ENCODE measurements at places on chromosomes 2 and 18.

GRCh38 chr2:12797815-12798214 is 81.1 kb downstream of the TRIB2 start:
- DNase-seq, result no peak

DNA sequence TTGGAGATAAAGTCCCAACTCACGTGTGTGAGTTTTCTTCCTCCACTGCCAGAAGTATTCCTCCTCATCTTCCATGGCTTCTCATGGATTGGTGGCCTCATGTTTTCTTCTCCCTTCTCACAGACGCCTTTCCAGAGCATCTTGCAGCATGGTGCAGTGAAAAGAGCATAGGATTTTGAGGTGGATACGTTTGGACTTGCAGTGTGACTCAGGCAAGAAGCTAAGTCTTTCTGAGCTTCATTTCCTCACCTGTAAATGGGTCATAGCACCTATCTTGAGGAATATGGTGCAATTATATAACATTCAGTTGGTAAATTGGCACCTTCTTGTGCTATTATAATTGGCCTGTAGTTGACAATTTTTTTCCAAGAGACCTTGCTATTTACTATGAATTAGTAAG is 247.6 kb downstream of the RDH14 start:
- DNase-seq, result no peak

DNA sequence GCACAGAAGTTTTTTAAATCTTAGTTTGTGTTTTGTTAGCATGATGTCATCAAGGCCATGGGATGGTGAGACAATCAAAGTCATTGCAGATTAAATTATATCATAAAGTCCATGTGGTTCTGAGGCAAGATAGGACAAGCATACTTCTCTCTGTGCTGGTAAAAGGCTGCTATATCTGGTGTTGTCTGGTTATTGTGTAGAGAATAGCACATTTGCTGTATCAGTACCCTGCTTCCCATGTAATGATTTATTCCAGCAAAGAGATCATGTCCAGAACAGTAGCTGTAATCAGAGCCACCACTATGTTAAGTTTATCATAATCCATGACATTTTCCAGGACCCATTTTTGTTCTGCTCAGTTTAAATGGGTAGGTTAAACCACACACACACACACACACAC is 123.0 kb downstream of the TTC27 start:
- no peak for DNase-seq

DNA sequence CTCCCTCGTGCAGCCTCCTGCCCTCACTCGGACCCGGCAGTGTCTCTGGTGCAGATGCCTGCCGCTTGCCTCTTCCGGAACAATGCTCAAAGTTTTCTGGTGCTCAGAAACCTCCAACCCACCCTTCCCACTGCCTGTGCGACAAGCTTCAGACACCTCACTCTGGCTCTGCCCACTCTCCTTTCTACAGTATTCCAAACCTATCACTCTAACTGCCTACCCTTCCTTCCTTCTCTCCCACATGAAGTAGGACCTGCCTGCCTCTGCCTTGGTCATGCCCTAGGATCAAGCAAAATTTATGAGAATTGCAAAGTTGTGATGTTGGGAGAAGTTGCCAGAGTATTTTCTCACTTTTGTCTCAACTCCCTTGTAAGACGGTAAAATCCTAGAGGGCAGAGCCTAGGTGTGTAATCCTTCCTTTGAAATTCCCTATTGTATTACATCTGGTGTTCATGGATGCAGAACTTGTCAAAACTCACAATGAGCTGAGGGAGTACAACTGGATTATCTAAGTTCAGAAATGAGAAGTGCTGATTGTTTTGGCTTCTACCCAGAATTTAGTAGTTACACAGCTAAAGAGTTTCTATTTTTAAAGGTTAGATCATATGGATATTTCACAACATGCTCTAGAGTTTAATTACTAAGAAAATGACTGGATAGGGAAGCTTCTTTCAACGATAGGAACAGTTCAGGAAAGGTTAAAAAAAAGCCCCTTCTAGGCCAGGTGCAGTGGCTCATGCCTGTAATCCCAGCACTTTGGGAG is 7.2 kb downstream of the NPC1 start:
- no peak for DNase-seq

GRCh38 chr2:113091231-113091896 is 23.6 kb downstream of the IL1F10 start:
- DNase-seq, result no peak

Data from esophagus squamous epithelium (tissue), 5 donors.